ENCODE measurements at places on chromosomes 11 and 22.

GRCh38 chr11:104661471-104661870 is 236.8 kb downstream of the CASP12 start:
- no peak for DNase-seq

DNA sequence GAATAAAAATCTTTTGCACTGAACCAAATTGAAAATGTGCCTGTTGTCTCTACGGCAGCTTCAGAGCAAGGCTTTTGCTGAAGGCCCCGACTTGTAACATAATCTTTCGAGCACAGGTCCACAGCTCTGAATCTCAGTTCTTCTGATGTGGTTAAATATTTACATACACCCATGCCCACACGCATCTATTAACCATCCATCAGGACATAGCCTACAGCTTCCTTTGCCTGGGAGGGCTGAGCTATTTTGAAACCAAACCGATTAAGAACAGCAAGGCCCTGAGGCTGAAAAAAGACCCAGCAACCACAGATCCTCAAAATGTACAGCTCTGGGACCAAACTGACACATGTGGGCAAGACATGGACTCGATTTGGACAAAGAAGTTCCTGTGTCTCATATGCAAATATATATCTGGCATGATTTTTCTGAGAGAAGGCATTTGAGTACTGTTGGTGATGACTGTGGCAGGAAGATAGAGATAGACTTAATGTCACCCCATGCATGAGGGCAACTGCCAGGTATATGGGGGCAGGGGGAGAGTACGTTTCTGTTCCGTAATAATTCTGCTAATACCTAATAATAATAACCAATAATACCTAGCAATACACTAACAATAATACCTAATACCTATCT is 322.7 kb upstream of the PLET1 start:
- no peak for DNase-seq

DNA sequence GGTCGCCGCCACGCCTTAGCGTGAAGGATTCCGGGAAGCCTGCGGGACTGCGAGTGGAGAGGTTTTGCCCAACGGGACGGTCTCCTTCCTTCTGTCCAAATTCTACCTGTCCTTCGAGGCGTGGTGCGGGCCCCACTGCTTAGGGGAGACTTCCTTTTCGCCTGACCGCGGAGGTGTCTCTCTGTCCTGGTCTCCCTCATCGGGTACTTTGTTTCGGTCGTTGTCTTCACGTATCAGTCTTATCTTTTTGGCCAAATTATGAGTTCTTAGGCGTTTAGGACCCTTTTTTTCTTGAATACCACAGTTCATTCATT is 388 bp downstream of the HINFP start:
- no peak for DNase-seq

- DNase-seq: no peak
These were observed 78.3 kb upstream of the SCUBE2 start for GRCh38 chr11:9169595-9170295.

DNA sequence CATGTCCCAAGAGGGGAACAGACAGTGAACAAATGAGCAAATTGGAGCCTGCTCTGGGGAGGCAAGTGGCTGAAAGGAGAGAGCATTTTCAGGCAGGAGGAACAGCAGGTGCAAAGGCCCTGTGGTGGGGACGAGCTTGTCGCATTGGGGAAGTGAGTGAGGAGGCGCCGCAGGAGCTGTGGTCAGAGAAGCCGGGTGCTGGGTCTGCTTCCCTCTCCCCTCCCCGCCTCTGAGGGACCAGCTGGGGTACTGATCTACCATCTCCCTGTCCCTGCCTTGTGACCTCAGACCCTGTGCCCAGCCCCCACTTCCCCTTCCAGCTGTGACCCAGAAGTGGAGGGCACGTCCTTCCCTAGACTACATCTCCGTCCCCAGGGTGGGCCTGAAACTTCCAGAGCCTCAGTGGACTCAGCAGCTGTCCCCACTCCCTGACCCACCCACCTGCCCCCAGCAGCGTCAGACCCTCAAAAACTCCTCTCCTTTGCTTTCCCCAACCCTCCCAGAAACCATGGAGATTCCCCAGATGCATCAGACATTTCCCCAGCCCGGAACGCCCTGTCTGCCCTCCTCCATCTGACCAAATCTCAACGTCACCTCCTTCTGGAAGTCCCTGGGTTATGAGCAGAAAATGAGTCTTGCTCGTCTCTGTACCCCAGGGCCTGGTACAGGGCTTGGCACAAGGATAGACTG is 19.7 kb upstream of the PDGFB start:
- no peak for DNase-seq

All from stimulated activated CD4-positive, alpha-beta T cell treated with anti-CD3 and anti-CD28 coated beads, Interleukin-2, amount 100 ng/mL, for 24 hours (primary cell).